ENCODE measurements at places on chromosomes 7 and 10.

DNA sequence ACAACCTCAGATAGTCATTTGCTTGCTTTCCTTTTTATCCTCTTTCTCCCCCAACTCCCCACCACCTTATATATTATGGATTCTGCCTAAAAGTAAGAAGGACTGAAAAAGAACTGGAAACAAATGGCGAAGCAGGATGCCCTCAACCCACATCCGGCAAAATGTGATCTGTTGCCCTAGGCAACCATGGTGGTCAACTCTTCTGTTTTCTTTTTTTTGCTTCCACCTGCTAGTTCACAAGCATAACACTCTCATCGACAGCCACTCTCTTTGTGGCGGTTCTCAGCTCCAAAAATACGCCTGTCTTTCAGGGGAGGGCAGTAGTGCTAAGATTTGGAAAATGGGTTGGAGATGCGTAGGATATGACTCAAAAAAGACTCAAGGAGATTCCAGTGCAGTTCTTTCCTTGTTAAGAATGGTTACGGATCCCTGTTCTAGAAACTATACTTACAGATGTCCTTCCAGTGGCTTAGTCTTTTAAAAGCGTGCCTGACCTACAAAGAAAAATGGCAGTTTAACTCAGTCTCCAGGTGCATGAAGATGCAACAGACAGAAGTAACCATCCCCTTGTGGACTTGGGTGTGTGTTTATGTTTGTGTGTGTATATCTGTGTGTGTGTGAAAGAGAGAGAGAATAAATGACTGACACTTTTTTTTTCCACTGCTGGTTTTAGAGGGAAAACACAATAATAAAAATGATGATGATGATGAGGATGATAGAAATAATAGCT is 10.7 kb downstream of the APBB1IP start:
- no peak for DNase-seq

DNA sequence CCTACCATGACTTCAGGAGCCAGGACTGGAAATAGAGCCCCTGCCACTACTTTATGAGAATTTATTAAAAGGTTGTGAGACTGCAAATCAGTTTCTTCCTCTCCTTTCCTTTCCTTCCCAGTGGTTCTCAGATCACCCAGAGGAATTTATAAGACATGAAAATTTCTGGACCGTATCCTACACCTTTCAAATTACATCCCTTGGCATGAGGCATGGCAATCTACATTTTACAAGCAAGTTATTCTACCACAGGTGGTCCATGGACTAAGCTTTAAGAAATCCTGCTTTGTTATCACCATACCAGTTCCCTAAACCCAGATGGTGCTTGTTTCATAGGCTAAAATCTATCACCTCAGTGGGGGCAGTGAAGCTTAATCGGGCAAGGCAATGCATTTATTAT is 66.5 kb downstream of the TPK1 start:
- no peak for DNase-seq

DNA sequence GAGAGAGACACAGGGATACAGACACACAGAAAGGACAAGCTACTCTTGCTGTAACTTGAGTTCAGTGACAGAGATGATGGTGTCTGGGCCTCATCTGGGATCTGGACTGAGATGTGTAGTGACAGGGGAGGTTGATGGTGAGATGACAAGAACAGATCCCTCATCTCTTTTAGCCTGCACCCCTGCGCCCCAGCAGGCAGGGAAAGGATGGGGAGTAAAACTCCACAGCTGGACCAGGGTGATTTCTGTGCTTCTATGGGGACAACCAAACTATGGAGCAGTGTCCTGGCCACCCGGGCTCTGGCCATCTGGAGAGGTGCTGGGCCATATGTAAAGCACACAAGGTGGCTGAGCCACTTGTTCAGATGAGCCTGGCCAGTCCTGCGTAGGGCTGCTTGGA is 4.5 kb upstream of the LRRC18 start:
- no peak for DNase-seq

- no peak for DNase-seq
Observed at GRCh38 chr10:46068117-46068516, 22.0 kb upstream of the MSMB start.

GRCh38 chr7:101330011-101330484 is 8.4 kb upstream of the IFT22 start:
- no peak for DNase-seq

Measured in NCI-H524 treated with DMSO at 0.1 percent for 48 hours (cell line).